ENCODE measurements at places on chromosomes 5 and 9.

DNA sequence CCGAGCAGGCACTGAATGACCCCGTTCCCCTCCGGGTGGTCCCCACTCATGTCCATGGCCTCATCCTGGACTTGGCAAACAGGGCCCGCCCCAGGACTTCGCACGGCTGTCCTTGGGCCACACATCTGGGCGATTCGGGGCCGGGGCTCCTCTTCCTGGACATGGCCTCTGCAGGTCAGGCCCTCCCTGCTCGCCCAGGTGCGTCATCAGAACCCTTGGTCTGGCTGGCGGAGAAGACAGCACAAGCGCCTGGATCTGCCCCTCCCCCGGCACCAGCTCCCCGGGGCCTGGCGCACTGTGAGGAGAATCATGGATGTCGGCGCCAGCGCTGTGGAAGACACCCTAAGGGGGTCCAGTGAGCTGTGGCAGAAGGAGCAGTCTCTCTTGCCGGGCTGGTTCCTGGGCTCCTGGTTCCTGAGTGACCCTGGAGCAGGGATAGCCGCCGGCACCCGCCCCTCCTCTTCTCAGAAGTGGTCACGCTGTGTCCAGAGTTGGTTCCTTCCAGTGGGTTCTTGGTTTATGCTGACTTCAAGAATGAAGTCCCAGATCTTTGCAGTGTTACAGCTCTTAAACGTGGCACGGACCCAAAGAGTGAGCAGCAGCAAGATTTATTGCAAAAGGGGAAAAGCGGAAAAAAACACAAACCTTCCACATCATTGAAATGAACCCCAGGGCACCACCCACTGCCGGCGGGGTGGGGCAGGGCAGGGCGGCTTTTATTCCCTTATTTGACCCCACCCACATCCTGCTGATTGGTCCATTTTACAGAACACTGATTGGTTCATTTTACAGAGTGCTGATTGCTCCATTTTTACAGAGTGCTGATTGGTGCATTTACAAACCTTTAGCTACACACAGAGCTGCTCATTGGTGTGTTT is 25.9 kb upstream of the SLC12A7 start:
- no peak for DNase-seq

GRCh38 chr9:84874022-84874421 is 204.5 kb downstream of the NTRK2 start:
- peak; percentile 71 for DNase-seq

- no peak for DNase-seq
Observed at GRCh38 chr9:21923694-21924093, 70.5 kb downstream of the CDKN2A start.

- DNase-seq = no peak
Observed at GRCh38 chr5:180391276-180391675, 38.1 kb upstream of the GFPT2 start.

DNA sequence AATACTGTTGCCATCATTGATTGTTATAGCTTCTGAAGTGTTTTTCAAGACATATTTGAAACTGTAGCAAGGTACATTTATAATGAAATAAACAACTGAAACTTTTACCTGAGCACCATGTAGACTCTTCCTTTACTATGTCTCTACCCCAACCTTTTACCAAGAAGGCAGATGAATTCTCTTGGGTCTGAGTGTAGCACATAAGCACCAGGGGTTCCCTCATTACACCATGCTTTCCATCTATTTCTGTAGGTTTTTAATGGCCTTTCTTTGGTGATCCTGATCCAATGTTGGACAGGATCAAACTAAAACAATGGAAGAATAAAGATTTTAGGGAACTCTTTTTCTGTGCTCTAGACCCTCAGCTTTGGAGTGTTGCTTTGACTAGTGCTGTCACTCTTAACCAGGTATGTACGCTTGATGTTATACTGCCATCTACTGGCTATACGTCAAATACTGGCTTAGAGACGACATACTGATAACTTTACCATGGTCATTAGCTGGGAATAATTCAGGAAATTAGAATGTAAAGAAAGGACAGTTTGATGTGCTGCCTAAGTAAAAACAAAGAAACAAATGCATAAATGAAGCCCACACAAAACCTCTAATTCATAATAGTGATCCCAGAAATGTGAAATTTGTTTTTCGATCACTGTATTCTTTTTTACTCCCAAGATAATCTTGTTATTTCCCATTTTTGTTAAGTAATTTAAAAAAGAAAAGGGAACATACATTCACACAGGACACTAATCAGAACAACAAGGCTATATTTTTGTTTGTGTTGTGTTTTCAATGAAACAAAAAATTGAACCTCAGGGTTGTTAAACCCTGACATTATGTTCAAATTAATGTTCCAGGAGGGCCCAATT is 30.7 kb downstream of the IFNW1 start:
- peak; percentile 83 for DNase-seq

GRCh38 chr5:133293960-133294359 is 242.1 kb downstream of the HSPA4 start:
- peak; percentile 68 for DNase-seq

GRCh38 chr5:50711280-50711679 is 44.8 kb downstream of the PARP8 start:
- no peak for DNase-seq

- DNase-seq = no peak
Observed at GRCh38 chr9:81473206-81473605, 216.1 kb downstream of the TLE1 start.

DNA sequence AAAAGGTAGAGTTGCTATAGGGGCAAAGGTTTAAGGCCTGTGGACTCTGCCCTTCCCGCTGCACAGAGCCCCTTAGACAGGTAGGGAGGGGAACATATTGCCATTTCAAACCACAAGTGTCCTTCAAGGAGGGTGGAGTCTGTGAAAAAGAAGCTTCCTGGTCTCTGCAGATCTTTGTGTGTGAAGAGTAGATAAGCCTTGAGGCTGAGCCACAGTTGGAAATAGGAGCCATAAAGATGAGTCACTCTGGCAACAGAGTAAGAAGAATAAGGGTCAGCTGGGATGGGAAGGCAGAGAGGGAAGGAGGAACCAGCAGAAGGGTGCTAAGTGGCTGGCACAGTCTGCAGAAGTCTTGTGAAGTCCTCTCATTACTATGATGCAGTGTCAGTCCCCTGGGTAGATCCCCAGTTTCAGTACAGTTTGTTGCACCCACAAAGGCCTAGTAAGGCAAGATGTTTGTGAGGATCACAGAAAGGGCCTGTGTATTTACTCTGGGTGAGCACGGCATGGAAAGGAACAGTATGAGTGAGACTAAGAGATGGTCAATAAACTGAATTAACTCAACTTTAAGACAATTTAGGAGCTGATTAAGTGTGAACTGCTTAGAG is 18.1 kb downstream of the GRXCR2 start:
- no peak for DNase-seq

DNA sequence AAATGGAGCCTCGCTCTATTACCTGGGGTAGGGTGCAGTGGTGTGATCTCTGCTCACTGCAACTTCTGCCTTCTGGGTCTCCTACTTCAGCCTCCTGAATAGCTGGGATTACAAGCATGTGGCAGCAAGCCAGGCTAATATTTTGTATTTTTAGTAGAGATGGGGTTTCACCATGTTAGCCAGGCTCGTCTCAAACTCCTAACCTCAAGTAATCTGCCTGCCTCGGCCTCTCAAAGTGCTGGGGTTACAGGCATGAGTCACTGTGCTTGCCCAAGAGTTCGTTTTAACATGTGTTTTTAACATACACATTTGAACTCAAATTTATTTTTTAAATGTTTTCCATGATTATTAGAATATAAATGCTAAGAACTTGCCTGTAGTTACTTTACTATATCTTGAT is 34.2 kb downstream of the MARCHF6 start:
- no peak for DNase-seq

- DNase-seq = no peak
Observed at GRCh38 chr5:180498378-180498777, 4.2 kb downstream of the CNOT6 start.

GRCh38 chr5:58454025-58454424 is 5.9 kb downstream of the PLK2 start:
- DNase-seq = no peak

All from NCI-H2081 (cell line).